Activated T-helper 9 cell treated with anti-CD3 and anti-CD28 coated beads, Interleukin-2, amount 50 U/mL, for 16 hours (primary cell): ENCODE measurements at places on chromosomes 6 and 20.

DNA sequence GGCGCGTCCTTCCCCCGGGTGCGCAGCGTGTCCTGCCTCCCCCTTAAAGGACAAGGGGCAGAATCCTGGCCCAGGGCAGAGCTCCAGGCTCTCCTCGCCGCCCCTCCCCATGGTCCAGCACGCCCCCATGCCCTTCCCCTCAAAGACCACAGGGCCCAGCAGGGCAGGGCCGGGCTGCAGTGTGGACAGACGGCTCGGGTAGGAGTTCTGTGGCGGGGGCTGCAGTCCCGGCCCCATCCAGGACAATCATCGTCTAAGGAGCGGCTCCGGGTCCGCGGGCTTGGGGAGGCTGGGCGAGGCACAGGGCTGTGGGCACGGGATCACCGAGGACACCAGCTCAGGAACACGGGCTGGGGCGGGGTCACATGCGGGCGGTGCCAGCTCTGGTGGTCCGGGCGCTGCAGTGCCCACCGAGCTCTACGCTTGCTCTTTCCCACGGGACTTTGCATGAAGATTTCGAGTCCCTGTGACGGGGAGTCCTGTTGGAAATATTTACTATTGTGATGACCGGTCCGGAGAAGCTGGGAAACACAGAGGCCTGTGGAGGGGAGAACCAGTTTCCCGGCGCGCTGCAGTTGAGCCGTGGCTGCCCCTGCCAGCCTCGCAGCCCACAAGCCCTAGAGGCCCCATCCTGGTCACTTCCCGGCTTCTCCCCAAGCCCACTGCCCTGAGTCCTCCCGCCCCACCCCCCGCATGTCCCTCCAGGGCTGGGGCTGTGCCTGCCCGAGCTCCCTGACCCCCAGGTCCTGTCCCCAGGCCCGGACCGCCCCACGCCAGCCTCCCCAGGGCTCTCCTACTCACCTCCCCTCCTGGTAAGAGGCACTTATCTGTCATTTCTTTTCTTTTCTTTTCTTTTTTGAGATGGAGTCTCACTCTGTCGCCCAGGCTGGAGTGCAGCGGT is 20.6 kb downstream of the SLC17A9 start:
- DNase-seq = no peak

DNA sequence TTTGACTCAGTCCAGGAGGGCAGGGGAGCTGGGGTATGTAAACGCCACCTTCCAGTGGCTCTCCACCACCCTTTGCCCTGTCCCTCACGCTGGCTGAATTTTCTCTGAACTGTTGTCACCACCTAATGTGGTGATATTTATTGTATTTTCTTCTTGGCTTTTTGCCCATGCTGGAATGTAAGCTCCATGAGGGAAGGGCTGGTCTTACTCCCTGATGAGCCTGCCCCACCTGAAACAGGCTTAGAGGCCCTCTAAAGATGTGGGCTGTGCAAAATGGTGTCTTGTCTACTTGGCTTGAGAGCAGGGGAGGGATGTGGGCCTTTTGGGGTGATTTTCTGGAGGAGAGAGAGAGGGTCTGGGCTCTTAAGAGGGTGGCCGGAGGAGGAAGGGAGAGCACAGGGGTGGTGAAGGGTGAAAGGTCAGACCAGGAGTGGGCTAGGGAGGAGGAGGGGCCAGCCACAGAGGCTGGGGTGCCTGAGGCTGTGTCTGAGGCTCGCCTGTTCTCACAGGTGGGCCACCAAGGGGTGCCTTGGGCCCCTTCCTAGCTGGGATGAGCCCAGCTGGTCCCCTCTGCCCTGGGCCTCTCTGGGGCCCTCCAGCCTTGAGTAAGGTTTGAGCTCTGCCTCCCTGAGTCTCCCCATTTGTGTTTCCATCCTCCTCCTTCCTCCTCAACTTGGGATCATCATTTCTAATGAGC is 37.3 kb downstream of the SPDEF start:
- DNase-seq = no peak

DNA sequence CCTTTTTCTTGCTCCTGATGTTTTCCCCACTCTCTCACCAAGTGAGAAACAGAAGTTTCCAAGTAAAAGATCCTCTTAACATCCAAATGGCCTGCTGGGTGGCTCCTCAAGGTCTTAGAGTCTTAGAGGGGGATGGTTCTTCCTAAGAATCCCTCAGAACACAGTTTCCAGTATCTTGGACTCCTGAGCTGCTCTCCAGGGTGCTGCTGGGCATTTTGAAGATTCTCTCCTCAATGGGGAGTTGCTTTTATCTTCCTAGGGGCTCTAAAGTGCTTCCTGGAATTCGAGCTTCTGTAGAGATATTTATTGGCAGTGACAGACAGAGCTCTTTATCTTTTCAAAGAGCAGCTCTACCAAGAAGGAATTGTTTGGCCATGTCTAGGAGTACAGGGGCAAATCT is 70.8 kb upstream of the SLC35B3 start:
- no peak for DNase-seq

- no peak for DNase-seq
Measured at GRCh38 chr20:59940956-59941294, 736 bp downstream of the FAM217B start.

DNA sequence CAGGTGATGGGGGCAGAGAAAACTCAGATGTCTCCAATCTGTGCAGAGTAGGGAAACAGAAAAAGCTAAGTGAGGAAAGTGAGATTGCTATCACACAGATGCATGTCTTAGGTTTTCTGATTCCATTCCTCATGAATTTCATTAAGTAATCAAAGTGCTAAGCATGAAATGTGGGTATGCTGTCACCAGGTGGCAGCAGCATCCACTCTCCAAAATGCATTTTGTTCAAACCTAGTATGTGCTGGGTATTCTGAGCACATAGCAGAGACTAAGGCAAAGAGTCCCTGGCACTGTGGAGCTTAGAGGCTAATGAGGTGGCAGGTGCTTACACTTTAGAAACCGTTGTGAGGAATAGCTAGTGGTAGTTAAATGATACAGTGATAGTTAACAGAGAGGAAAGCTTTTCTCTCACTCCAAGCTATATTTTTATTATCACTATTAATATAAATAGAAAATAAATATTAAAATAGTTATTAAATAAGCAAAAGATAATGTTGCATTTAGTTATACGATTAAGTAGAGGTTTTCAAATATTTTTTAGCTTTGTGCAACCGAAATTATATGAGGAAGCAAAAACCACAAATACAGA is 179.5 kb downstream of the CDH26 start:
- DNase-seq = no peak

GRCh38 chr6:152701081-152701862 is 3.6 kb downstream of the MYCT1 start:
- DNase-seq = no peak
